ENCODE measurements at places on chromosomes 6 and 20. TPM values are rescaled to one million over a fixed set of nuclear protein-coding genes. Genes with fewer than 3 reads are reported as not detected.

- no peaks in the 10 kb centered on the region for H3K27me3 ChIP-seq
- H3K27ac ChIP-seq, result no peak overlapping the region
- no peak overlapping the region for H3K4me3 ChIP-seq
- no peak for DNase-seq
- H3K36me3 ChIP-seq, result no peaks in the 10 kb centered on the region
These were observed 7.8 kb downstream of the TSPYL4 start for GRCh38 chr6:116246089-116246488.

GRCh38 chr20:24879875-24880274 is 69.2 kb upstream of the CST7 start:
- H3K4me1 ChIP-seq, result no peaks in the 10 kb centered on the region
- no peaks in the 10 kb centered on the region for H3K27me3 ChIP-seq
- no peak for DNase-seq
- no peak overlapping the region for H3K4me3 ChIP-seq
- no peak overlapping the region for H3K27ac ChIP-seq

GRCh38 chr6:151263967-151264366 is 24.2 kb downstream of the AKAP12 start:
- DNase-seq, result no peak
- H3K4me1 ChIP-seq, result peaks cover 6% of the 10 kb centered on the region
- H3K4me3 ChIP-seq, result no peak overlapping the region
- H3K36me3 ChIP-seq, result no peaks in the 10 kb centered on the region
- H3K27ac ChIP-seq, result no peak overlapping the region

DNA sequence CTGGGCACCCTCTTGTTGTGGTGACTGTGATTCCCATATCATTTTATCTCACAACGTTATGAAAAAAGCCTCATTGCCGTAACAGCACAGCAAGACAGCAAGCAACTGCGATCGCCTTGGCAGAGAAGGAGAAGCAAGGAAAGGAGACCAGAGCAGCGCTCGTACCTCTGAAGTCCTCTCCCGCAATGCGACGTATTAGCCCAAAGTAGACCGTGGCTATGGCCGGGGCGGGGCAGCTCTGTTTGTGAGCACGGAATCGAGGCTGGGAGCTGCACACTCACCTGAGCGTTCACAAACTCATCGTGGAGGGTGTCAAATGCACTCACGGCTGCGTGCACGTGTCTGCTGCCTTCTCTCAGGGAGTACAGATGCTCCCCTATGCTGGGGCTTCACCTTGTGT is 76.1 kb downstream of the YTHDF1 start:
- H3K27ac ChIP-seq, result no peak overlapping the region
- peaks cover 30% of the 10 kb centered on the region for H3K27me3 ChIP-seq

DNA sequence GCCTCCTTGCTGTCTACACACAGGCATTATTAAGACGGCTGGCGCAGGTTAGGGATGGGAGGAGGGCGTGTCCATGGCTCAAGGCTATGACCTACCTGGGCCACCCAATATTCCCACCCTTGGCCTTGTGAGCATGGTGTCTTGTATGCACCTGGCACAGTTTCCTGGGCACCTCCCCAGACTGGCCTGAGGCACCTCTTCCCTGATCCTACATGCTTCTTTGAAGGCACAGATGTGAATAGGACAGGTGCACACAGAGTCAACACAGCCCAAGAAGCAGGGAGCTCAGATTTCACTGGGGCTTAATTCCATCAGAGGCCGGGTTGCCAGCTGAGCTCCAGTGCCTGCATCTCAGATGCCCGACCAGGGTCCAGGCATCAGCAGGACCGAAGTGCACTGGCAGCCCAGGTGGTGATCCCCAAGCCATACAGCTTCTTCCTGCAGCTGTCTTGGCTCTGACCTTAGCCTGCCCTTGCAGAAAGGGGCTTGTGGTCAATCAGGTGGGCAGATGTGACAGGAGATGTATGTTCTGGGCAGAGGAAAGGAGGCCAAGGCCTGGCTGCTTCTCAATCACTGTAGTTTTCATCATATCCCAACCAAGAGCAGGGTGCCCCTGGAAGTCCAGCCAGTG is 287.7 kb downstream of the CLIC5 start:
- no peaks in the 10 kb centered on the region for H3K36me3 ChIP-seq
- H3K4me1 ChIP-seq, result peaks cover 6% of the 10 kb centered on the region
- H3K4me3 ChIP-seq, result no peak overlapping the region
- DNase-seq, result no peak
- peaks cover 6% of the 10 kb centered on the region for H3K27me3 ChIP-seq
- no peak overlapping the region for H3K27ac ChIP-seq

GRCh38 chr20:46289432-46289831 is 18.9 kb downstream of the CDH22 start:
- H3K27me3 ChIP-seq, result peaks cover 38% of the 10 kb centered on the region
- H3K4me3 ChIP-seq, result no peak overlapping the region
- DNase-seq, result no peak

Gene STMND1
- not detected for total RNA-seq

Gene PLAGL2
- total RNA-seq, result 26.6 TPM

Gene IRF4
- total RNA-seq, result 17.3 TPM

Gene KHDC1L
- total RNA-seq, result not detected

Data from suprapubic skin (tissue), 4 donors.